ENCODE measurements at places on chromosomes 2 and 18.

- DNase-seq, result no peak
Measured at GRCh38 chr2:151817929-151818328, 10.3 kb downstream of the ARL5A start.

GRCh38 chr2:157696036-157696435, 67.4 kb upstream of the ACVR1C start:
- DNase-seq, result no peak

- DNase-seq, result no peak
Measured at GRCh38 chr2:186687807-186688211, 6.1 kb upstream of the FAM171B start.

- no peak for DNase-seq
Measured at GRCh38 chr2:23745726-23746105, 181.2 kb downstream of the ATAD2B start.

DNA sequence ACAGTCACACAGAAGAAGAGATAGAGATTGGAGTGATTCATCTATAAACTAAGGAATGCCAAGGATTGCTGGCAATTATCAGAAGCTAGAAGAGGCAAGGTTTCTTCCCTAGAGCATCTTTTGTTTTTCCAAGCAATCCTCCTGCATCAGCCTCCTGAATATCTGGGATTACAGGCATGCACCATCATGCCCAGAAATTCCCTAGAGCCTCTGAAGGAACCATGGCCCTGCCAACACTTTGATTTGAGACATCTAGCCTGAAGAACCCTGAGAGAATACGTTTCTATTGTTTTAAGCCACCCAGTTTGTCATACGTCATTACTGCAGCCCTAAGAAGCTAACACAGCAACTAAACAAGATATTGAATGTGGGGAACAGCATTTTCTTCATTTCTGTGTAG, 525.0 kb downstream of the ERBB4 start:
- no peak for DNase-seq

DNA sequence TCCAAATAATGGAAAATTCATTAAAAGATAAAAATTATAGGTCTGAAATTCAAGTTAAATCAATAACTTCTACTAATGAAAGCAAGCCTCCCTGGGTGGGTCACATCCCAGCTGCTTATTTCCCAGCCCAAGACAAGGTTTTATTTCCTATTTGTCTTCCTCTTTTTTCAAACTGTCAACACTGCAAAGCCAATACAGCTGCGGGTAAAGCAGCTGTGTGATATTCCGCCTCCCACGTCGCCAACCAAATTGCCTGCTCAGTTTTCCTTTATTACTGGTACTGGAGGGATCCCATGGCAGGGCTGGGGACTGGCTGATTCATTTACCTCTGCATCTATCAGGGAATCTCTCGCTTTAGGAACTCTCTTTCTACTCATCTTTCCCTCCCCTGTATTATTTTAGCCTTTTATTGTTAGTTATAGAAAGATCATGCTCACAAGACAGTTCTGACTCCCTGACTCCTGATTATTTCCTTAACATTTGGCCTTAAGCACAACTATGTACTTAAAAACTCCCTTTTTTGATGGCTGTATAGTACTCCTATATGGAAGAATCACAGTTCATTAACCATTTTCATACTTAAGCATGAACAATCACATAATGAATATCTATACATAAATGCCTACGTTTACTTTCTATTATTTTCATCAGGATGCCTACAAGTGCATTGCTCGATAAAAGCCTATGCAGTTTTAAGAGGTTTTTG, 253.1 kb downstream of the CDCA7 start:
- no peak for DNase-seq

DNA sequence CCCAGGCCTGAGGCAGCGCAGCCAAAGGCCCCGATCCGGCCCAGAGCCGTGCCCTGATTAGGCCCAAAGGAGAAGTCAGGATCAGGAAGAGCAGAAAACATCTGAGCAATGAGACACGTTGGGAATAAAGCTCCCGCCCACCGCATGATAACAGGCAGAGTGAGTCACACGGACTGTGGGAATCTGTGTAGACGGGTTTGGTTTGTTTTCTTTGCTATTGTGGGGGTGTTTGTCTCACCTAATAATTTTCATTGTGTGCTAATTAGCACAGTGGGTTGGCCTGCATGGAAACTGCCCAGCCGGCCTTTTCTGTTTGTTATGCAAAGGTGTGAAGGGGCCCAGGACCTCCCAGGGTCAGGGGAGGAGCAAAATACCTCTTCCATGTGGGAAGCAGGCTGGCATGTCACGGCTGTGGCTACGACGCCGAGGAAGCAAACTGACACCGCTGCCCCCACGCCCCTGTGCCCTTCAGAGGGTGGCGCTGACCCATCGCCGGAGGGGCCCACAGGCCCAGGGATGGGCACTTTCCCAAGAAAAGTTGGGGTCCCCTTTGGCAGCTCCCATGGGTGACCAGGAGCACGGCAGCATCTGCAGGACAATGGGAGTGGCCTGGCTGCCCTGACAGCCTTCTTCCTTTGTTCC, 68.4 kb upstream of the CTDP1 start:
- DNase-seq, result no peak

GRCh38 chr2:99297994-99298393, 3.0 kb downstream of the LYG1 start:
- no peak for DNase-seq

DNA sequence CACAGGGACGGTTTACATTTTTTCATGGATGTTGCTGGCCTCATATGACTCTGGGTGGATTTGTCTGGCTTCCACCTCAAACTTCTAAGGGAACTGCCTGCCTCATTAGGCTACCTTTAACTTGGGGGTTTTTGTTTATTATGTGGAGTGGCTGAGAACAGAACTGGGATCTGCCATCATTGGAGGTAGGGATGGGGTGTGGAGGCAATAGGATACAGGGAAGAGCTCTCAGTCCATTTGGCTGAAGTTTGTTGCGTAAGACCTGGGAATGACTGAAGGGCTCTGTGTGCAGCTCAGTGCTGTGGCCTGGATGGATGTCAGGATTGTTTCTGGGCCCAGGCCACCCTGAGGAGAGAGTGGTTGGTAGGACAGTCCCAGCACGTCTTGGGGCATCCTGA, 31.2 kb downstream of the ASB1 start:
- DNase-seq, result no peak

DNA sequence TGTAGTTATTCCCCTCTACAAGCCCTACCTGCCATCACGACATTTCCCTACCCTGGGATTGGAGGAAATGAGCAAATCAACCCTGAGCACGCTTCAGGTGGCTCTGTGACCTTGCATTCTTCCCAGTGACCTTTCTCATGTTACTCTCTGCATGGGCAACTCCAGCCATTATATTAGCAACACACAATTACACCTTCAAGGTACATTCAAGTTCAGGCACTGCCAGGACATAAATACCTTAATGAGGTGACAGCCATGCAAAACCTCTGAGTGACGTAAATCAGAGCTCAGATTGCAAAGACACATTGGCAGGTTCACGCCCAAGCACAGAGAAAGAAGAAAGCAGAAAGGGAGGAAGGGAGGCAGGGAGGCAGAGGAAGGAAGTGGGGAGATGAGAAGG, 68.7 kb upstream of the ALK start:
- no peak for DNase-seq

DNA sequence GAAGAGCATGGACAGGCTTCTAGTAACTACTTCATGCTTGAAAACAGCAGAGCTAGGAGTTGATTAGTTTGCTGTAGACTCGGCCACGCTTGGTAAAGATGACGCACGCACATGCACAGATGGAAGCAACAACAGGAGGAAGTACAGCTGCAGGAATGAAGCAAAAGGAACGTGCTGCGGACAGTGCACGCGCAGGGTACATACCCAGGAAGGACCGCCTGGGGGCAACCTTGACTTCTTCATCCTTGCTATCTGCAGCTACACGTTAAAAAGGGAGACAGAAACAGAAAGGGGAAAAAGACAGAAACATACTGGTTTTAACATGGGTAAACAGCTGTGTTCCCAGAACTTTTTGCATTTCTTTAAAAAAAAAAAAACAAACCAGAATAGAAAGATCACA, 17.7 kb downstream of the SLC66A2 start:
- no peak for DNase-seq
